ENCODE measurements at places on chromosomes 1 and 21. TPM values are rescaled to one million over a fixed set of nuclear protein-coding genes. Genes with fewer than 3 reads are reported as not detected.

CHAF1B gene
- polyA plus RNA-seq: 5.6 TPM

LRRC71 gene
- polyA plus RNA-seq: not detected

TMEM269 gene
- 0.08 TPM for polyA plus RNA-seq

GALE gene
- polyA plus RNA-seq: 76.0 TPM

DTL gene
- 12.6 TPM for polyA plus RNA-seq

SUMO3 gene
- 89.0 TPM for polyA plus RNA-seq

PIGC gene
- 20.6 TPM for polyA plus RNA-seq

DNA sequence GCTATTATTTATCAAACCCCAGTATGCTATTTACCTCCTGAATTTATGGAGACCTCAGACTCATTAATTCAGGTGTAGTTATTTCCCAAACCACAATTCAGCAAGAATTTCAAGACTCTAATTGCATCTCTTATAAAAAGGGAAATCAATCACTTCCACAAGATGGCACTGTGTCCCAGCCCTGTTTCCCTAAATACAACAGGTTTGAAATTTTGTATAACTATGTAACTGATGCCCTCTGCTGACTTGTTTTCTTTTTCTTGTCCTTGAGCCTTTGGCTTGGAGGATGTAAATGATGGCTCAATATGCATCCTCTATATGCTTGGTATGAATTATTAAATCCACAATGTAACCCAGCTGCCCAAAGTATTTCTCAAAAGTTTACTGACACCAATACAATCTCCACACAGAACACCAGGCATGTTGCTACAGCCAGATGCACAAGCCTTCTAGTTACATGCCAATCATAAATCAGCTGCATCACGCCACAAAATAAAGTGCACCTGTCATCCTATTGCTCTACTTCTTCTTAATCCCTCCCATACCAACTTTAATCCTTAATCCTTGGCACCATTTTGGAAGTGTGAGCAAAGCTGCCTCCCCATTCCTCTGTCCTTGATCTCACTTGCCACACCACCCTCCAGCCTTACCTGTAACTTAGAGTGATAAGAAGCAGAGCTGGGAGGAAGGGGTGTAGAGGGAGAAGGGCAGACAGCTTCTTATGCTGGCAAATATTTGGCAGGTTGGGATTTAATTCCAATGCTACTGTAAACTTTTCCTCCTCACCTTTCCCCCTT is 9.0 kb downstream of the C1orf105 start:
- H3K4me3 ChIP-seq: no peak overlapping the region
- H3K27me3 ChIP-seq: no peaks in the 10 kb centered on the region
- no peak overlapping the region for H3K27ac ChIP-seq
- peak; percentile 40 for DNase-seq
- H3K36me3 ChIP-seq: no peaks in the 10 kb centered on the region

DNA sequence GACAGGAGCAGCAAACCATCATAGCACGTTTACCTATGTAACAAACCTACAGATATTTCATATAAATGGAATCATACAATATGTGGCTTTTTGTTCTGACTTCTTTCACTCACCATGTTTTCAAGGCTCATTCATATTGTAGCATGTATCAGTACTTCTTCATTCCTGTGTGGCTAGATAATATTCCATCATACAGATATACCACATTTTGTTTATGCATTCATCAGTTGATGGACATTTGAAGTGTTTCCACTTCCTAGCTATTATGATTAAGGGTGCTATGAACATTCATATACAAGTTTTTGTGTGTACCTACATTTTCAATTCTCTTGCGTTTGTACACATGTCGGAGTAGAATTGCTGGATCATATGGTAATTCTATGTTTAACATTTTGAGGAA is 90.1 kb downstream of the CDC42BPA start:
- H3K27me3 ChIP-seq: no peaks in the 10 kb centered on the region
- no peaks in the 10 kb centered on the region for H3K36me3 ChIP-seq
- no peak for DNase-seq
- H3K4me1 ChIP-seq: peaks cover 10% of the 10 kb centered on the region
- H3K4me3 ChIP-seq: no peak overlapping the region

- peak overlapping the region; percentile 87 for H3K27ac ChIP-seq
- H3K27me3 ChIP-seq: no peaks in the 10 kb centered on the region
- no peaks in the 10 kb centered on the region for H3K36me3 ChIP-seq
- peaks cover 16% of the 10 kb centered on the region for H3K4me1 ChIP-seq
Observed at GRCh38 chr1:65069011-65069565, 78.9 kb upstream of the AK4 start.

DNA sequence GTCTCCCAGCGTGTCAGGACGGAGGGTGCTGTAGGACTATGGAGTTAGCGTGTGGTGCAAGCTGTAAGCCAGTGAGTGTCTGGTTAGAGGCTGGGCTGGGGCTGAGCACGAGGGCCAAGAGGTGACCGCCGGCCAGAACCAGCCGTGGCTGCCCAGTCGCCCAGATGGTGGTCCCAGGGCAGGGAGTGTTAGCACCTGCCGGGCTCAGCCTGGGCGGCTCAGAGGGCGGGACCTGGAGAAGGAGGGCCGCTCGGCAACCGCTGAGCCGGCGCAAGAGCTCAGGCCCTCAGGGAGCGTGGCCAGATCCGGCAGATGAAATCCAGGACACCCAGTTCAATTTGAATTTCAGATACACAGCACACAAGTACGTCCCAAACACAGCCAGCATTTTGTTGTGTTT is 87.9 kb downstream of the PRDM16 start:
- peak; percentile 77 for DNase-seq
- H3K36me3 ChIP-seq: no peaks in the 10 kb centered on the region
- H3K4me3 ChIP-seq: no peak overlapping the region
- no peaks in the 10 kb centered on the region for H3K27me3 ChIP-seq

DNA sequence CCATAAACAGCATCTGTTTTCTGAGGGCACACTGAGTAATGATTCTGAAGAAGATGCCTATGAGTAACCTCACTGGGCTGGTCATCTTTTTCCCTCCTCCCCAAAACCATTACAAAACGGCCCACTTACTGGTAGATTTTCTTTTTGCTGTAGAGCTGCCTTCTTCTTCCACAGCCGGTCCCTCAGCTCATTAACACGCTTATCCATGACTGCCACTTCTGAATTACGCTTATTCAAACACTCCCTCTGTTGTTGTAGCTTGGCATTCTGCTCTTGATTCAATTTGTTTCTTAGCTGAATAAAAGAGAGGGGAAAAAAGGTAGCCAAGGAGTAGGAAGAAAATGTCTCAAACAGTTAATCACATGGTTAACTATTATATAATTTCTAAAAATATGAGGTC is 43.1 kb downstream of the TP53BP2 start:
- peaks cover 74% of the 10 kb centered on the region for H3K36me3 ChIP-seq
- H3K27me3 ChIP-seq: no peaks in the 10 kb centered on the region
- no peaks in the 10 kb centered on the region for H3K4me1 ChIP-seq
- DNase-seq: no peak
- H3K27ac ChIP-seq: no peak overlapping the region
- no peak overlapping the region for H3K4me3 ChIP-seq

GRCh38 chr1:82870332-82870731 is 1069.6 kb downstream of the ADGRL2 start:
- no peak for DNase-seq
- no peaks in the 10 kb centered on the region for H3K4me1 ChIP-seq
- H3K27ac ChIP-seq: no peak overlapping the region
- H3K4me3 ChIP-seq: no peak overlapping the region

GRCh38 chr1:44926311-44926781 is 60.0 kb downstream of the EIF2B3 start:
- H3K27ac ChIP-seq: no peak overlapping the region
- H3K4me1 ChIP-seq: peaks cover 21% of the 10 kb centered on the region
- no peaks in the 10 kb centered on the region for H3K27me3 ChIP-seq
- H3K4me3 ChIP-seq: no peak overlapping the region
- no peak for DNase-seq
- H3K36me3 ChIP-seq: no peaks in the 10 kb centered on the region

- 0 out of 2 replicates have a peak, but pooled peaks cover 7% of the 10 kb centered on the region for H3K4me1 ChIP-seq
- no peak for DNase-seq
- peaks cover 3% of the 10 kb centered on the region for H3K36me3 ChIP-seq
- H3K27me3 ChIP-seq: no peaks in the 10 kb centered on the region
Observed at GRCh38 chr21:45226540-45227326, 61.0 kb downstream of the POFUT2 start.

DNA sequence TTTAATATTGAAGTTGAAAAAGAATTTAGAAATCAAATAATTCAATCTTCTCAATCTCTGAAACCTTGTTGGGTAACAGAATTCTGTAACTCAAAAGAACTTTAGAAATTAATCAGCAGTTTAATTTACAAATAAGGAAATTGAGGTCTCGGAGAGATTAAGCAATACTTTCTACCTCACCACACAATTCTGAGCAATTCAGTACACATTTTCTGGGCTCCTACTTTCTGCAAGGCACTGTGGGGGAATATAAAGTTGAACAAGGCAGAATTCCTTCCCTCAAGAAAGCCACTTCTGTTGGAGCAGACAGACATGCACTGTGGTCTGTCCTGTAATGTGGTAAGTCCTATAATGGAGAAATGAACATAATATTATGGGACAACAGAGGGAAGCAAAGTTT is 47.7 kb downstream of the MEF2D start:
- H3K36me3 ChIP-seq: no peaks in the 10 kb centered on the region
- DNase-seq: no peak
- peaks cover 5% of the 10 kb centered on the region for H3K4me1 ChIP-seq
- H3K27me3 ChIP-seq: no peaks in the 10 kb centered on the region

GRCh38 chr21:16842696-16843035 is 670.2 kb upstream of the CXADR start:
- H3K27me3 ChIP-seq: no peaks in the 10 kb centered on the region
- H3K4me3 ChIP-seq: no peak overlapping the region
- no peaks in the 10 kb centered on the region for H3K4me1 ChIP-seq
- no peaks in the 10 kb centered on the region for H3K36me3 ChIP-seq

All from SK-N-SH (cell line).